HFFc6 (cell line): ENCODE measurements at places on chromosomes 1 and 21. TPM values are rescaled to one million over a fixed set of nuclear protein-coding genes. Genes with fewer than 3 reads are reported as not detected.

DNA sequence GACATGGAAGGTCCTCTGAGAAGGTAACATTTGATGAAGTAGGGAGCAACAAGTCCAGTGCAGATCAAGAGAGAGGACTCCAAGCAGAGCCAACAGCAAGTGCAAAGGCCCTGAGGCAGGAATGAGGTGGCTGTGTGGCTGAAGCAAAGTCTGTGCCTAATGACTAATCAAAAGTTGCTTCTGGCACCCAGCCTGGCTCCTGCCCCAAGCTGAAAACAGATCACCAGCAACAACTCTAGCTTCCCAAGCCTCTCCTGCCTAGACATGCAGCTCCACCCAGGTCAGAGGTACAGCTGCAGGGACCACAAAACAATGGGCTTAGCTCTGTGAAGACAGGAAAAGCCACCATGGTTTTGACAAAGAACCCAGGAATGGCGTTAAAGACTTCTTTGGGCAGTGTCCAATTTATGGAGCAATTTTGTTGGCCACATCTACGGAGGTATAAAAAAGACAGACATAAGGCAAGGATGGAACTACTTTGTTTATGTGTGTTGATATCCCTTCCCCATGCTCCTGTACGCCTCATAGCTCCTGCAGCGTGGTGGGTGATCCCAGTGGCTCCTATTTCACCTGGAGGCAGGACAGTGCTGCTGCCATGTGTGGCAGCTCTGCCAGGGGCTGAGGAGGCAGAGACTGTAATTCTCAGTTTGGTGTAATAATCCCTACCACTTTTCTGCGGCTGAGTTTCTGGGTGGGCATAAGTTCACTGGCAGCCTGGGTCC, 26.4 kb upstream of the IGSF3 start:
- H3K4me1 ChIP-seq, result peaks cover 5% of the 10 kb centered on the region; the same call in 1 of the 2 replicates
- peaks cover 10% of the 10 kb centered on the region for H3K27me3 ChIP-seq
- DNase-seq, result peak; percentile 49
- no peak overlapping the region for H3K27ac ChIP-seq
- no peak overlapping the region for H3K4me3 ChIP-seq

GRCh38 chr1:220828950-220829586, 42.4 kb downstream of the MTARC1 start:
- peaks cover 13% of the 10 kb centered on the region for H3K4me1 ChIP-seq
- no peak for DNase-seq
- H3K4me3 ChIP-seq, result no peak overlapping the region
- H3K27ac ChIP-seq, result no peak overlapping the region

- peaks cover 9% of the 10 kb centered on the region for H3K4me1 ChIP-seq
- DNase-seq, result no peak
- H3K27me3 ChIP-seq, result peaks cover 16% of the 10 kb centered on the region
These were observed 8.7 kb downstream of the LAPTM5 start for GRCh38 chr1:30748699-30749401.

GRCh38 chr1:230056098-230056497, 10.9 kb upstream of the GALNT2 start:
- no peak overlapping the region for H3K27ac ChIP-seq
- peaks cover 29% of the 10 kb centered on the region for H3K27me3 ChIP-seq
- H3K4me3 ChIP-seq, result no peak overlapping the region
- no peak for DNase-seq
- no peaks in the 10 kb centered on the region for H3K36me3 ChIP-seq

- no peak for DNase-seq
- no peak overlapping the region for H3K27ac ChIP-seq
- H3K27me3 ChIP-seq, result peaks cover 19% of the 10 kb centered on the region
- no peak overlapping the region for H3K4me3 ChIP-seq
These were observed 22.4 kb upstream of the SAMD11 start for GRCh38 chr1:901108-901859.

- H3K27me3 ChIP-seq, result peaks cover 2% of the 10 kb centered on the region
- H3K4me1 ChIP-seq, result no peaks in the 10 kb centered on the region
- no peak for DNase-seq
- H3K27ac ChIP-seq, result no peak overlapping the region
- no peaks in the 10 kb centered on the region for H3K36me3 ChIP-seq
- H3K4me3 ChIP-seq, result no peak overlapping the region
These were observed 419.9 kb downstream of the PTPRU start for GRCh38 chr1:29655945-29656850.

- H3K36me3 ChIP-seq, result no peaks in the 10 kb centered on the region
- no peak overlapping the region for H3K4me3 ChIP-seq
- H3K27ac ChIP-seq, result no peak overlapping the region
- peaks cover 9% of the 10 kb centered on the region for H3K27me3 ChIP-seq
- no peak for DNase-seq
These were observed 109.2 kb upstream of the RAB4A start for GRCh38 chr1:229161740-229162139.

DNA sequence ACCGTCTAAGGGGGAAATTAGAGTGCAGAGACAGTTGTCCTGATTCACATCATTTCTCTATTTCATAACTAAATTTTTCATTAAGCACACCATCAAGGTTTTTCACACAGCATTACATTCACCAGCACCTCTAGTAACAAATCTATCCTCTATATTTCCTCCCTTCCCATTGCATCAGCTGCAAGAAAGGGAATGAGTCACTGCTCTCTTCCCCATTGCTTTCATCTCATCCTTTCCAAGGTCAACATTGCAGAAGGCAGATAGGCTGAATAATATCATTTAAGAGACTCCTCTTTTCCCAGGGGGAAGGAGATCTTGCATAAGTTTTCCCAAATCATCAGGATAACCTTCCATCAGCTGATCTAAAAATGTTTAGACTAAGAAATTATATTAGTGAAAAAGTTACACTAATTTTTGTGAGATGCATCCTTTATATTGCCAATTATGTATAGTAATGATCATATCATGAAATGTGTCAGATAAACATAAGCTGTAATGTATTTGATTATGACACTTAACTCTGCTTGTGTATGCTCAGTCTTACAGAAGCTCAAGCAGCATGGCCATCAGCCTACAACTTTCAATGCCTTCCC, 4.3 kb downstream of the INTS7 start:
- H3K36me3 ChIP-seq, result no peaks in the 10 kb centered on the region
- peak overlapping the region; percentile 88 for H3K27ac ChIP-seq
- H3K27me3 ChIP-seq, result no peaks in the 10 kb centered on the region; the same call in 1 of the 2 replicates

GRCh38 chr1:82401116-82401515, 600.4 kb downstream of the ADGRL2 start:
- no peaks in the 10 kb centered on the region for H3K27me3 ChIP-seq
- DNase-seq, result no peak

- no peak overlapping the region for H3K4me3 ChIP-seq
- no peaks in the 10 kb centered on the region; the same call in 1 of the 2 replicates for H3K4me1 ChIP-seq
These were observed 136.2 kb downstream of the NTNG1 start for GRCh38 chr1:107277022-107277421.

DNA sequence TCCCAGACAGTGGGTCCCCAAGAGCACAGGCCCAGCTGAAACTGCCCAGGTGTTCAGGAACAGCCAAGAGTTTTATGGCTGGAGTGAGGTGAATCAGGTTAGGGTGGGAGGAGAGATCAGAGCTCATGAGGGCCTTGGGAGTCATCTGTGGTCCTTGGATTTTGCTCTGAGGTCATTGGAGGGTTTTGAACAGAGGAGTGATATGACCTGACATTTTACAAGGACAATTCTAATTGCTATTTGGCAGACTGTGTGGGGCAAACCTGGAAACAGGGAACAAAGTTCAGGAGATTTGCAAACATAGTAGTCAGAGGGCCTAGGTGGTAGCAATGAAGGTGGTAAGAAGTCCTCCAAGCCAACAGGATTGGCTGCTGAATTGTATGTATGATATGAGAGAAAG, 31.1 kb upstream of the LRRN2 start:
- no peaks in the 10 kb centered on the region for H3K36me3 ChIP-seq
- no peak for DNase-seq
- H3K4me1 ChIP-seq, result no peaks in the 10 kb centered on the region
- H3K4me3 ChIP-seq, result no peak overlapping the region
- no peak overlapping the region for H3K27ac ChIP-seq

DNA sequence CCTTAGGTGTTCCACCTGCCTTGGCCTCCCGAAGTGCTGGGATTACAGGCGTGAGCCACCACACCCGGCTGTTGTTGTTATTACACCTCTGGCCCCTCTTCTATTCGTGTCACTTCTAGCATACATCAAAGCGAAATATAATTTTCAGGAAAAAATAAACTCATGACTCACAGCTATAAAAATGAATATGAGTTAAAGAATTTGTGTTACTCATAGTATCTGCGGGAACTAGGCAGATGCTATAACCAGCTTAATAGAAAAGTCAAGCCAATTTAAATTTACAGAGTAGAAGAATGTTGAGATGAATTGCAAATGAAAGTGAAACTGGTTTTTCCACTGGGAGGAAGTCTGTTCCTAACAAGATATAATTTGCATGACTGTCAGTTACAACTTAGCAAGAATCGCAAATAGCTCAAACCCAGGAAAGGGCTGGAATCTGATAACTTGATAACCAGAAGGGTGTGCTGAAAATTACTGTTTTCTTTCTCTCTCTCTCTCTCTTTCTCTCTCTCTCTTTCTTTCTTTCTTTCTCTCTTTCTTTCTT, 11.2 kb downstream of the OR2W3 start:
- H3K4me1 ChIP-seq, result peaks cover 36% of the 10 kb centered on the region
- H3K27ac ChIP-seq, result peak overlapping the region; percentile 65
- H3K4me3 ChIP-seq, result peak overlapping the region; percentile 79

DNA sequence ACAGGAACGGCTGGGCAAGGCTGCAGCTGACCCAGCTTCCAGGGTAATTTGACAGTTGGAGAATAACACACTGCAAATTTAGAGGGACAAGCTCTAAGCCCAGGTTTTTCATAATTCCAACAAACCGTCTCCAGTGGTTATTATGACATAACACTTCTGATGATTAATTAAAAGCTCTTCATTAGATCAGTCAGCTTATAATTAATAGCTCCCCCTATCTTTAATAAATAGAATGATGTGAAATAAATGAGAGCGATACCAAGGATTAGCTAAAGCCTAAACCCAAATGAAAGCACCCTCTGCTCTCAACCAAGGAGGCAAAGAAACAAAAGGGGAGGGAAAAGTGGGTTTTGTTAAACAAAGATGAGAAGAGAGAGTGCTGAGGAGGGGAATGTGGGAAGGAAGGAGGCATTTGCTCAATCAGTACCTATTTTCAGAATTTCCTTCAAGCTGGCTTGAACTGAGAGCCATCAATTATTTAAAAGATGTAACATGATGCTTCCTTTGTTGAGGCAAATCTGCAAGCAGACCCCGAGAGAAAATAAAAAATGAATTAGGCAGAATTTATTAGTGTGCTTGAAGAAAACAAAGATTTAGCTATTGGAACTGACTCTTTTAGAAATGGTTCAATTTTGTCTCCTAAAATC, 221.8 kb upstream of the ESRRG start:
- H3K27me3 ChIP-seq, result no peaks in the 10 kb centered on the region
- H3K36me3 ChIP-seq, result peaks cover 6% of the 10 kb centered on the region; the same call in 1 of the 2 replicates
- no peaks in the 10 kb centered on the region for H3K4me1 ChIP-seq

- H3K36me3 ChIP-seq, result peaks cover 8% of the 10 kb centered on the region; the same call in 1 of the 2 replicates
- peaks cover 1% of the 10 kb centered on the region; the same call in 1 of the 2 replicates for H3K4me1 ChIP-seq
- no peak overlapping the region for H3K4me3 ChIP-seq
- H3K27me3 ChIP-seq, result peaks cover 12% of the 10 kb centered on the region
- H3K27ac ChIP-seq, result no peak overlapping the region
- DNase-seq, result no peak
These were observed 118.5 kb downstream of the DMRTB1 start for GRCh38 chr1:53577761-53578100.

- peaks cover 13% of the 10 kb centered on the region; the same call in 1 of the 2 replicates for H3K36me3 ChIP-seq
- H3K4me3 ChIP-seq, result peak overlapping the region; percentile 64
- peaks cover 91% of the 10 kb centered on the region for H3K4me1 ChIP-seq
- H3K27ac ChIP-seq, result peak overlapping the region; percentile 93
These were observed 58.4 kb downstream of the PLXNA2 start for GRCh38 chr1:208185801-208186231.

DNA sequence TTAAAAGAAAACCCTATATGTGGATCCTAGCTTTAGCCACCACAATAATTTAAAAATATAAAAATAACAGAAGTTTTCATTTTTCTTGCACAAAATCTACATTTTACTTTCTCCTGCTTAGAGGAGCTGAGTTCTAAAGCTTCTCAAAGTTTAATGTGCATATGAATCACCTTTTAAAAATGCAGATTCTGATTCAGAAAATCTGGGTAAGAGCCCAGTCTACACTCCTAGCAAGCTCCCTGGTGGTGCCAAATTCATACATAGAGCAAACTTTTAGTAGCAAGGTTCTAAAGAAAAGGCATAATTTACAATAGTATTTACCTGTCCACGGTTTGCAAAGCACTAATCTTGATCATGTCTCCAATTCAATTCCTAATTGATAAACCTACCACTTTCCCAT, 19.3 kb downstream of the RSBN1 start:
- H3K27me3 ChIP-seq, result peaks cover 2% of the 10 kb centered on the region; the same call in 1 of the 2 replicates
- peaks cover 20% of the 10 kb centered on the region for H3K36me3 ChIP-seq
- H3K4me3 ChIP-seq, result no peak overlapping the region; the same call in 1 of the 2 replicates
- H3K27ac ChIP-seq, result peak overlapping the region; percentile 50
- DNase-seq, result peak; percentile 58
- peaks cover 31% of the 10 kb centered on the region for H3K4me1 ChIP-seq

- DNase-seq, result no peak
- H3K27ac ChIP-seq, result no peak overlapping the region
- H3K27me3 ChIP-seq, result no peaks in the 10 kb centered on the region; the same call in 1 of the 2 replicates
These were observed 172.5 kb downstream of the PLPP3 start for GRCh38 chr1:56406821-56407220.

GRCh38 chr1:235336903-235337302, 8.5 kb downstream of the GGPS1 start:
- no peaks in the 10 kb centered on the region for H3K4me1 ChIP-seq
- peaks cover 5% of the 10 kb centered on the region; the same call in 1 of the 2 replicates for H3K36me3 ChIP-seq
- no peak overlapping the region for H3K4me3 ChIP-seq
- no peaks in the 10 kb centered on the region for H3K27me3 ChIP-seq
- no peak for DNase-seq
- no peak overlapping the region for H3K27ac ChIP-seq

GRCh38 chr1:1022302-1023009, 2.5 kb downstream of the AGRN start:
- H3K27ac ChIP-seq, result peak overlapping the region; percentile 66
- H3K4me3 ChIP-seq, result peak overlapping the region; percentile 82
- peaks cover 5% of the 10 kb centered on the region for H3K36me3 ChIP-seq
- peaks cover 23% of the 10 kb centered on the region for H3K4me1 ChIP-seq

GRCh38 chr1:27045973-27046558, 33.4 kb upstream of the TENT5B start:
- no peak overlapping the region; the same call in 1 of the 2 replicates for H3K4me3 ChIP-seq
- peaks cover 12% of the 10 kb centered on the region for H3K4me1 ChIP-seq
- peak; percentile 52 for DNase-seq

GRCh38 chr1:236990052-236990445, 14.2 kb downstream of the MT1HL1 start:
- no peak overlapping the region for H3K27ac ChIP-seq
- H3K36me3 ChIP-seq, result peaks cover 6% of the 10 kb centered on the region; the same call in 1 of the 2 replicates
- no peaks in the 10 kb centered on the region; the same call in 1 of the 2 replicates for H3K27me3 ChIP-seq
- H3K4me3 ChIP-seq, result no peak overlapping the region

Gene SLC45A1
- 0.90 to 2.2 TPM (median 1.6 TPM) in 3 replicates for total RNA-seq

Gene PPFIA4
- 0.58 to 1.5 TPM (median 1.0 TPM) in 3 replicates for total RNA-seq

Gene HEATR1
- total RNA-seq, result 32.2 to 41.0 TPM (median 38.3 TPM) in 3 replicates

Gene FNBP1L
- 0.84 to 6.2 TPM (median 5.5 TPM) in 3 replicates for total RNA-seq

Gene RHBDL2
- total RNA-seq, result 0.30 to 1.9 TPM (median 1.7 TPM) in 3 replicates

Gene TNFRSF8
- total RNA-seq, result not detected in 3 replicates

Gene SPTA1
- total RNA-seq, result not detected in 3 replicates

Gene LIX1L
- total RNA-seq, result 50.0 to 54.9 TPM (median 52.8 TPM) in 3 replicates

Gene GJA5
- total RNA-seq, result 19.2 to 27.1 TPM (median 19.8 TPM) in 3 replicates

Gene PDPN
- not detected in 3 replicates for total RNA-seq

Gene SPRR5
- not detected in 3 replicates for total RNA-seq

Gene OR14I1
- not detected in 2 replicates for total RNA-seq

Gene SLC22A15
- 4.2 to 5.0 TPM (median 4.2 TPM) in 3 replicates for total RNA-seq

Gene SPRR2B
- total RNA-seq, result not detected in 3 replicates

Gene BSND
- total RNA-seq, result not detected in 3 replicates
